ENCODE measurements at places on chromosomes 11 and 22.

- no peak for DNase-seq
These were observed 34.3 kb downstream of the PRR5L start for GRCh38 chr11:36330411-36330810.

GRCh38 chr11:83674102-83674896 lies 388.1 kb upstream of the CCDC90B start:
- DNase-seq = no peak

GRCh38 chr11:75163921-75164849 lies 13.3 kb downstream of the SLCO2B1 start:
- no peak for DNase-seq

DNA sequence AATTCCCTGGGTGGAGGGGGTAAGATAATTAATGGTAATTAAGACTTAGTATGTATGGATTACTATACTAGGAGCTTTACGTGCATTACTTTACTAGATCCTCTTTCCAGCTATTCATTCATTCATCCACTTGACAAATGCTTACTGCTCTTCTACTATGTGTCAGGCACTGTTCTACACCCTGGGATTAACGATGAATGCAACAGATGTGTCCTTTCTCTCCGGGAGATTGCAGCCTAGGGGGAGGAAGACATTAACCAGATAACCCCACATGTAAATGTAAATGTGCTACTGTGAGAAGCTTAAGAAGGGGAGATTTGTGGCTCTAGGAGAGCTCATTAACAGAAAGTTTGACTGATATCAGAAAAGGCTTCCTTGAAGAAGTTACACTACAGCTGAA lies 1.7 kb downstream of the ANKK1 start:
- DNase-seq = no peak

- no peak for DNase-seq
These were observed 19.2 kb upstream of the DGCR8 start for GRCh38 chr22:20060700-20061480.

GRCh38 chr22:45006111-45006963 lies 3.5 kb downstream of the PHF21B start:
- no peak for DNase-seq

DNA sequence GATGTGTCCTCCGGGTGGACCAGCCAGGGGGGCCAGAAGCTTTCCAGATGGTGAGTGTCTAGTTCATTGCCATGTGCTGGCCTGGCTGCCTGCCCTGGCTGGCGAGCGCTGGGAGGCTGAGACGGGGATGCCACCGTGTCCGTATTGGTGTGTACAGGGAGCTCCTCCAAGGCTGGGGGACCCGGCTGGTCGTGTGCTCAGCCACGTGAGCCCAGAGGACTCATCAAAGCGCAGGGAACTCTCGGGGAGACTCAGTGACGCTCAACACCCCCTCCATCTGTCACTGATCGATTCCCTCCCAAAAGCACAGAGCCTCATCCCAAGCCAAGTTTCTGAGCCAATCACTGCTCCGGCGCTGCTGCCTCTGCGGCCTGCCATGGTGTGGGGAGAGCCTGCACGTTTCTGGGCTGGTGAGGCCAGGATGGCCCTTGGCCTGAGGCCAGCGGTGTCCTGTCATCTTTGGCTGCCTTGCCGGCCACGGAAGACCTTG lies 423.7 kb downstream of the SHANK2 start:
- DNase-seq = no peak

- DNase-seq = no peak
These were observed 106.8 kb upstream of the ALX4 start for GRCh38 chr11:44416776-44417175.

GRCh38 chr11:103824116-103824515 lies 212.3 kb upstream of the DDI1 start:
- no peak for DNase-seq

- no peak for DNase-seq
These were observed 16.4 kb downstream of the PRCP start for GRCh38 chr11:82883853-82884252.

GRCh38 chr11:119567688-119568582 lies 145.0 kb upstream of the THY1 start:
- DNase-seq = no peak

DNA sequence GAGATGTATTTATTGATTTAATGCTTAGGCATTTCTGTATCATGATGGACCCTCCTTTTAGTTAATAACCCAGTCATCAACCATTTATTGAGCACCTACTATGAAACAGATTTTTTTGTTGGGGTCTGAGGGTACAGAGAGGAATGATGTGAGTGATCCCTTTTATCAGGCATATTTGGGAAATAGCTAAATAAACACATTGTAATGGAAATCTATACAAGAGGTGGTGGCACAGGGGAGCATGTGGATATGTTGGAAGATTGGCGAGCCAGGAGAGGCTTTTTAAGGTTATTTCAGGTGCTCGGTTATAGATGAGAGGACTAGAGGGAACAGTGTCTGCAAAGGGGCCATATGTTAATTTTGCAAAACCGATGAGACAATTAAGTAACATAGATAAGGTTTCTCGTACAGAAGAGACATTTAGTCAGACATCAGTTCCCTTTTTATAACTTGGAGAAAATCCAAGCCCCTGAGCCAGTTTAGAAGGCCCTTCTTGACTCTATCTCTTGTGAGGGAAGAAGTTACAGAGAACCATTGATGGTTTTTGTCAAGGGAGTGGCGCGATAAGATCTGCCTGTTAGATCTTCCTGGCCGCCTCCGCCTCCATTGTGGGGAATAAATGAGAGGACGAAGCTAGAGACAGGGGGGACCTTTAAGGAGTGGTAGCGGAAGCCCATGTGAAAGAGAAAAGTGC lies 2.0 kb downstream of the ATXN10 start:
- no peak for DNase-seq

GRCh38 chr11:9735236-9735635 lies 71.4 kb downstream of the SWAP70 start:
- no peak for DNase-seq

DNA sequence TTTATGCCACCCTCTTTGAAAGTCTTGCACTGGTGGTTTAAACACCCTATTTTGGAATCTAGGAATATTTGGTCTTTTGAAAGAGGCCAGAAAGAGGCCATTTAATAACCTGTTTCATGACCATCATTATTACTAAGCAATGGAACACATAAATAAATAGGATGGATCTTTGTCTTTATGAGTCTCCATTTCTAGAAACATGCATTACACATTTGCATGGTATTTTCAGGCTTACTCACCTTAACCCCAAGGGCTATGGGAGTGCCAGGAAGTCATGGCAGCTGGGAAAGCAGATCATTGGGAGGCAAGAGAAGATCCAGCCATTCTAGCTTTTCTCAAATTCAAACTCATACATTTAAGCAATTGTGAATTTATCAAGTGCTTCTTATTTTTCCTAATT lies 185.8 kb upstream of the POU2AF2 start:
- no peak for DNase-seq

DNA sequence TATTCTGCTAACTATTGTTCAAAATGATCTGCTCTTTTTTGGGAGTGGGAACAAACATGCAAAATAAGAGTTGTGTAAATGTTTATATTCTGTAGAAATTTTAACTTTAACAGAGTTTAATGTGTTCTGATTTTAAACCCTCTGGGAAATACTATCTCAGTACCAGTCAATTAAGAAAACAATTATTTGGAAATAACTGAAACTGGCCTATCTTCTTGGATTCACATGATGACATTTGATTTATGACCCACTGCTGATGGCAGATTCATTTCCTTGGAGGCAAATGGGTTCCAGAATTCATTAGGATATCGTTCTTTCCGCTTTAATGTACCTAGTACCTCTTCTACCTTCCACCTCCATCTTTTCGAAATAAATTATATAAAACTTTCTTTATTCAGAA lies 5.5 kb downstream of the SIK2 start:
- DNase-seq = no peak

- DNase-seq = no peak
These were observed 16.5 kb downstream of the LRRC10B start for GRCh38 chr11:61524963-61525587.

- no peak for DNase-seq
These were observed 18.0 kb downstream of the PKNOX2 start for GRCh38 chr11:125182573-125182972.

- DNase-seq = no peak
These were observed 64.8 kb downstream of the PAK1 start for GRCh38 chr11:77409046-77409445.

DNA sequence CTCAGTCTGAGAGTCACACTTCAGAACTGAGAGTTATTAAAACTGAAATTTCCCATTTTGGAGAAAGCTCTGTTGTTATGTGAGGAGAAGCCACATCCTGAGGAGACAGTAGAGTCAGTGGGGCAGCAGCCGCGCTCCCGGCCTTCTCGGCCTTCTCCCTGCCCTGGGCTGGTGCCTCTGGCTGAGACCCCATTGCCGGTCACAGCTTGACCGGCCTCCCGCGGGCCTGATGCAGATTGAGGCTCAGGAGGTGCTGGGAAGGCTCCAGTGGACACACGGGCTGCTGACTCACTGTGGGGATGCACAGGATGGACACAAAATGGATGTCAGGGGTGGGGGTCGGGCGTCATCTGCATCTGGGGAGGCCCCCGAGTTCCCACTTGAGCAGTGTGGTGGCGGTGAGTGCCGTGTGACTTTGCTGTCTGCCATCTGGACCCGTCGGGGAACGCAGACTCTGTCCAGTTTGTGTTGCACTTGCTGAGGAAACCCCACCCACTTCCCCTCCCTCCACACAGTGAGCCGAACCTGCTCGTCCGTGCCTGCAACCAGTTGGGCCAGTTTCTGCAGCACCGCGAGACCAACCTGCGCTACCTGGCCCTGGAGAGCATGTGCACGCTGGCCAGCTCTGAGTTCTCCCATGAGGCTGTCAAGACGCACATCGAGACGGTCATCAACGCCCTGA lies 50.1 kb downstream of the MUC6 start:
- no peak for DNase-seq

GRCh38 chr11:87444993-87445392 lies 407.3 kb downstream of the TMEM135 start:
- no peak for DNase-seq
